Activated T-helper 1 cell treated with anti-CD3 and anti-CD28 coated beads, Interleukin-12 subunit alpha, Interleukin-12 subunit beta, Interleukin-2, Interleukin-4 antibody, amounts not matched to agents 30 ng/mL and 10 ng/mL and 1 ng/mL, durations not matched to agents 14 hours and 24 hours and 36 hours (primary cell): ENCODE measurements at places on chromosomes 1 and 21.

- H3K36me3 ChIP-seq: no peaks in the 10 kb centered on the region
- H3K4me1 ChIP-seq: peaks cover 12% of the 10 kb centered on the region
- H3K4me3 ChIP-seq: no peak overlapping the region
- DNase-seq: no peak
- no peak overlapping the region for H3K27ac ChIP-seq
- H3K27me3 ChIP-seq: no peaks in the 10 kb centered on the region
These were observed 220.1 kb downstream of the SDCCAG8 start for GRCh38 chr1:243475966-243476365.

DNA sequence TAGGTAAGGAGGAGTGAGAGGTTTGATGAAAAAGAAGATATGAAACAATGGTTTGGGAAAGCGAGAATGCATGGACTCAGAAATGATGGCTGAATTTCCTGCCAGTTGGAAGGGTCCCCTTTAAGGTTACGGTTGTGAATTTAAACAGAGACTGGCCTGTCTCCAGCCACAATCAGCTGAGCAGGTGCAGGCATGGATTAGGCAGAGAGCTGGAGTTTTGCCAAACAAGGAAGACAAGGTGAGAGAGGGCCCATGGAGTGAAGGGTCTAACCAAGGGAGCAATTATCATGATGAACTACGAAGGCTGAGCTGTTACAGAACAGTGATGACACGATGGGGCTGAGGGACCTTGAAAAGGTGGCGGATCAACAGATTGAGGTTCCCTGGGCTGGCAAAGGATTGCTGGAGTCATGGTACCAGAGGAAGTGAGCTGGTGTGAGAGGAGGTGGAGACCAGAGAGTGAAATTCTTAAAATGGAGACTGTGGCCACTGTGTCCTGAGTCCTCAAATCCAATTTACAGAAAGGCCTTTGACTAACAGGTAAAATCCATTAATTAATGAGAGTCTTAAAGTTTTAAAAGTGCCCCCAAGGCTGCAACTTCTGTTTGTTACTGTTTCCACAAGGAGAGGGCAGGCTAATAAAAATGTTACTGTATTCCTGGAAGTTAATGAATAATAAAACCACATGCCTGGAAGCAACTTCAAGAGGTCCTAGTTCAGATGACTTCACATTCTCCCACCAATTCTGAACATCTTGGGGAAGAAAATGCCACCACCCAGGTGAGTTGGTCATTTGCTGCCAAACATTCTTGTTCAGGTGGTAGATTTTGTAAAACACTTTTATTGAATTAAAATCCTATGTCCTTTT lies 41.5 kb downstream of the LHX9 start:
- H3K27me3 ChIP-seq: no peaks in the 10 kb centered on the region
- no peak for DNase-seq
- no peaks in the 10 kb centered on the region for H3K36me3 ChIP-seq

DNA sequence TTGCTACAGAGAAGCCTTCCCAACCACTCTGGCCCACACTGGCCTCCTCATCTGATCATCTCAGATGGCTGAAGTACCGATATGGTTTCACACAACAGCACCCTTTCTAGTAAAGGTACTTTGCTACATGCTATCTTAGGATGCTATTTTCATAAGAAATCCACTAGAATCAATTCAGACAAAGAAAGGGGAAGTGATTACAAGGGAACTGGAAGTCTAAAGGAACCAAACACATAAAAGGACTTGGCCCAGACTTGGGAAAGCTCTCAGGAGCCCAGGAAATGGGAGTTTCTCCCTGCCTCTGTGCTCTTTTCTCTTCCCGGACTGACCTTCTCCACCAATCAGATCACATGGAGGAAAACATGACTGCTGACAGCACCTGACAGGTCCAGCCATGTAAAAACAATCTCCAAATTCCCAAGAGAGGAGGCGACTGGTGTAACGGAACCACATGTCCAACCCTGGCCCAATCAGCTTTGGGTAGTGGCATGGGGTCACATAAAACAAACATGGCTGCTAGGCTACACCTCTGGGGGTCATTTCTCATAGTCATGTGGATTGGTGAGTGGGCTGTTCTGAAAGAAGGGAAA lies 12.7 kb upstream of the FOXE3 start:
- H3K36me3 ChIP-seq: no peaks in the 10 kb centered on the region
- H3K27ac ChIP-seq: no peak overlapping the region
- DNase-seq: no peak
- peaks cover 25% of the 10 kb centered on the region for H3K27me3 ChIP-seq
- no peak overlapping the region for H3K4me3 ChIP-seq
- H3K4me1 ChIP-seq: no peaks in the 10 kb centered on the region

DNA sequence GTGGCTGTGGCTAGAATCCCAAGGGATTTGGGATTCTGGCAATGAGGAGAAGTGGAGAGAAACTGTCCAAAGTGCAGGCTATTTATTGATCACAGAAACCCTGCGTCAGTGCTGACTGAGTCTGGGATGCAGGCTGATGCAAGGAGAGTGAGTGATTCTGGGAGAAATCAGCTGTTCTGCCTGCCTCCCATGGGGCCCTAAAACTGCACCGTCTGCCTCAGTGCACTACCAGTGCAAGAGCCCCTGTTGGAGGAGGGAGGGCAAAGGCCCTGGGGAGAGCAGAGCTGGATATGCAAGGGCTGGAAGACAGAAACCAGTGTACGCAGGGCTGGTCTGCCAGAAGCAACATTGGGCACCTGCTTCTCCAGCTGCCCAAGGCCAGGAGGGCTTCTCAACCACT lies 42.6 kb downstream of the C1orf198 start:
- DNase-seq: no peak
- no peak overlapping the region for H3K4me3 ChIP-seq
- H3K36me3 ChIP-seq: no peaks in the 10 kb centered on the region
- H3K27me3 ChIP-seq: peaks cover 4% of the 10 kb centered on the region
- no peak overlapping the region for H3K27ac ChIP-seq

GRCh38 chr1:48944811-48945210 lies 168.1 kb upstream of the BEND5 start:
- H3K4me3 ChIP-seq: no peak overlapping the region
- DNase-seq: no peak
- H3K36me3 ChIP-seq: no peaks in the 10 kb centered on the region
- no peaks in the 10 kb centered on the region for H3K4me1 ChIP-seq

GRCh38 chr1:35243691-35244090 lies 24.8 kb upstream of the ZMYM4 start:
- H3K4me3 ChIP-seq: no peak overlapping the region
- DNase-seq: no peak
- H3K27me3 ChIP-seq: no peaks in the 10 kb centered on the region
- H3K4me1 ChIP-seq: no peaks in the 10 kb centered on the region
- H3K36me3 ChIP-seq: no peaks in the 10 kb centered on the region
- no peak overlapping the region for H3K27ac ChIP-seq
